Kidney epithelial cell (primary cell): ENCODE measurements at places on chromosomes 6 and 20. TPM values are rescaled to one million over a fixed set of nuclear protein-coding genes. Genes with fewer than 3 reads are reported as not detected.

The ANGPT4 gene
- total RNA-seq: not detected in 2 replicates

DNA sequence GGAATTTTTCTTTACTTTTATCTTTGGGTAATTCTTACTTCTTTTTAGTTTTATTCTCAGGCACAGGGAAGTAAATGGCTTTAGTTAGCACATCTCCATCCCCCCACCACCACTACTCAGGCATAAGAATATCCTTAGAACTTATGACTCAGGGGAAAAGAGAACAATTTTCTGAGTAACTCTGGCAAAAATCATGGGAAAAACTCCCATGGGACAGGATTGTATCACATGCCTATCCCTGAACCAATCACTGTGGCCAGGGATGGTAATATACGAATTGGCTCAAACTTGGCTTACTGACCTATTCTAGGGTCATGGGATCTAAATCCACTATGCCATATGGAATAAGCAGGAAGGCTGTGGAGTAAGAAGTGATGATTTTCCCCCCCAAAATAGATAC, 339.1 kb downstream of the BTBD3 start:
- no peak for DNase-seq

The CLVS2 gene
- total RNA-seq: 0.04 and 0.07 TPM in 2 replicates

DNA sequence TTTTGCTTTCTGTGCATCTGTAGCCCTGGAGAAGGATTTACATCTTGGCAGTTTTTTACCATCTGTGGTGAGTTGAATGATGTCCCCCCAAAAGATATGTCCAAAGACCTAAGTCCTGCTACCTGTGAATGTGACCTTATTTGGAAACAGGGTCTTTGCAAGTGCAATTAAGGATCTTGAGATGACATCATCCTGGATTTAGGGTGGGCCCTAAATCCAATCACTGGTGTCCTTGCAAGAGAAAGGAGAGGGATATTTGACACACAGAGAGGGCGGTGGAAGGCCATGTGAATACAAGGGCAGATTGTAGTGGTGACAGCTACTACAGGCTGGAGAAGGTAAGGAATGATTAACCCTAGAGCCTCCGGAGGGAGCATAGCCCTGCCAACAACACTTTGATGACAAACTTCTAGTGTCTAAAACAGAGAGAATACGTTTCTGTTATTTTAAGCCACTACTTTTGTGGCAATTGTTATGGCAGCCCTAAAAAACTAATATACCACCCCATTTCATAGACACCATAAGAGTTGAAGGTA, 35.1 kb downstream of the MKKS start:
- no peak for DNase-seq

DNA sequence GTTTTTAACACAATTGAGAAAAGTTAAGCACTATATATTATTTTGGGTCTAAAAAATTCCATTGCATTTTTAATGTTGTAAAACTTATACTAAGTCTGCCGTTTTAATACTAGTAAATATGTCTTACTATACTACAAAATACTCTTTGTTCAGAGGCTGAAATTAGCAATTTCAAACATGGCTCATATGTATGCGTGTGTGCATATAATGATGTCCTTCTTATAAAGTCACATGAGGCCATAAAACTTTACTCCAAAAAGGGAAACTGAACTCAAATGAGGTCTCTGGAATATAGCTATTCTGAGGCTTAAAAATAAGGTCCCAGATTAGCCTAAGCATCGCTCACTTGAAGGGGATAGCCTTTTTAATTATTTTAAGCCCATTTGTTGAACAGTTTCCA, 224.0 kb downstream of the MYLK4 start:
- no peak for DNase-seq
